ENCODE measurements at places on chromosomes 3 and 15.

DNA sequence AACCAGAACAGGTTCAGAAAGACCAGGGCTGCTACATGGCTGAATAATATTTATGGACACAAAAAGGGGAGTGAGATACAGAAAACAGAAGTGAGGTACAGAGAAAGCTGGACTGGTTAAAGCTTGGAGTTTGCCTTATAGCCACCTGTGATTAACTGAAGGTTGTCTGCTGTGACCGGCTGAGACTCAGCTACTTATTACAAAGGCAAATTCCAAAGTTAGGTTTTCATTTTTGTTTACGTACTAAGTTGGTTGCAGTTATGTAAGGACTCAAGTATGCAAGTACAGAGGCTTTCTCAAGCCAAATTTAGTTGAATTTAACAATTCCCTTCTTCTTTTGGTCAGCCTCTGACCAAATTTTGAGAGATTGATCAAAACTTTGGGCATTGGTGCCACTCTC is 264.6 kb downstream of the THSD4 start:
- no peak for DNase-seq

- no peak for DNase-seq
Measured at GRCh38 chr3:9678493-9678892, 25.1 kb upstream of the CPNE9 start.

DNA sequence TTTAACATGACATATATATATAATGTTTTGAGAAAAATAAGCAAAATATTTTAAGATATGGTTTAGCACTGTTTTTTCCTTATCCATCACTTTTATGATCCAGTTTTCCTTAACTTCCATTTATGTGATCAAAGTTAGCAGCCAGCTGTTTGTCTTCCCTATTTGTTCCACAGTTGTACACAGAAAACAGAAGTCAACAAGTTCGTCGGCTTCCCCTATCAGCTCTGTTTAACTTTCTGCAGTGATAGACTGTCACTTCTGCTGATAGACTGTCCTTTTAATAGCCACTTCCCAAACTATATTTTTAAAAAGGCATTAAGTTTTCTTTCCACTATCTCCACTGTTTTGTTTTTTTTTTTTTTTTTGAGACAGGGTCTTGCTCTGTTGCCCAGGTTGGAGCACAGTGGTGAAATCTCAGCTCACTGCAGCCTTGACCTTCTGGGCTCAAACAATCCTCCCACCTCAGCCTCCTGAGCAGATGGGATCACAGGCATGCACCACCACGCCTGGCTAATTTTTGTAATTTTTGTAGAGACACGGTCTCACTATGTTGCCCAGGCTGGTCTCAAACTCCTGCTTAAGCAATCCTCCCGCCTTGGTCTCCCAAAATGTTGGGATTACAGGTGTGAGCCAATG is 7.2 kb downstream of the FSD2 start:
- DNase-seq = no peak

- DNase-seq = no peak
Measured at GRCh38 chr15:29857221-29857789, 35.0 kb upstream of the TJP1 start.

DNA sequence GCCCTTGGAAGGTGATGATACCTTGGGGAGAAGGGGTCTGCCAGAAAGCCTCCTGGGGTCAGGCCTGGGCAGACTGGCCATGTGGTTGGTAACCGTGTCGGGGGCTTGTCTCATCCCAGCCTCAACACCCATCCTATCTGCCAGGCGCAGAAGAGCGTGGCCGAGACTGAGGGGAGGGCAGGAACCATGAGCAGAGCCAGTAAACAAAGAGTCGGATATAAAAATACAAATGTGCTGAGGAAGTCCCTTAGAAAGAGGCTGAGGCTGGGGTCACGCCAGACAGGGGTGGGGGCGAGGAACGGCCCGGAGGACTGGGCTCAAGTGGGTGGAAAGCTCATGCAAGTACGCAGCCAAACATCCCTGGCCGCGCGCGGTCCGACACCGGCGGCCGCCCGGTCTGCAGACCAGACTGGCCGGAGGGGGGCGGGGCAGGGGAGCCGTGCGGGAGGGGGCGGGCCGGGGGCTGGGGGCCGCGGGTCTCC is 1.9 kb downstream of the CAMK2N2 start:
- DNase-seq = no peak

DNA sequence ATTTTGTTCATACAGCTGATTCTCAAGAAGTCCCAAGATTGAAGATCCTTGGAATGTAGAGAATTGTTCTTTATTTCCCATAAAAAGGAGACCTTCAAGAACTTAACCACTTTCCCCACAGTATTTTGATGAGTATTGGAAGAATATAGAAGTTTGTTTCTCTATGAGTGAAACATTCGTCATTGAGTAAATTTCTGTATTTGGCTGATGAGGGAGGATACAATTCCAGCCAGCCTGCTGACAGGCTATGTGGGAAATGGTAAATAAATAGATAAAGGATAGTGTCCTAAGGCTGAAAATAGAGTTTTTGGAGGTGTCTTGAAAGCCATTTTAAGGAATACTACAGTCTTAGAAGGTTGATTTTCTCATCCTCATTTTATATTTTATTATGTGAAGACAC is 1076.1 kb downstream of the ROBO2 start:
- no peak for DNase-seq

DNA sequence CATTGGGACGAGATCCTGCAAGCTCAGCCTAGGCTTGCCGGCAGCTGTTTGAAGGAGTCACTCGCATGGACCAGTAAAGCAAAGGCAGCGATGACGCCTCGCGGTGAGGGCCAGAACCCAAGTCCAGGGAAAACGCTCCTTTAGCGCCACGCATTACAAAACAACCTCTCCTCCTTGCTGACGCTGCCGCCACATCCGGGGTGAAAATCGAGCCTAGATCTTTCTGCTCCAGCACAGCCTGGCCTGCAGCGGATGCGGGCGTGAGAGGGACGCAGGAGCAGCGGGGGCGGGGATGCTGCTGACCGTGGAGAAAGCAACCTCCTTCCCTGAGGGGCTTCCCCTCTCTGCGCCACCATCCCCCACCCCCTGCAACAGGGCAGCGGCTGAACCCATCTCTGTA is 46.7 kb downstream of the CASR start:
- no peak for DNase-seq

GRCh38 chr15:78024519-78024870 is 53.0 kb downstream of the TBC1D2B start:
- DNase-seq = no peak
